ENCODE measurements at places on chromosomes 12 and 14. TPM values are rescaled to one million over a fixed set of nuclear protein-coding genes. Genes with fewer than 3 reads are reported as not detected.

GRCh38 chr14:105710119-105711043 lies 184.0 kb downstream of the TMEM121 start:
- DNase-seq: no peak

DNA sequence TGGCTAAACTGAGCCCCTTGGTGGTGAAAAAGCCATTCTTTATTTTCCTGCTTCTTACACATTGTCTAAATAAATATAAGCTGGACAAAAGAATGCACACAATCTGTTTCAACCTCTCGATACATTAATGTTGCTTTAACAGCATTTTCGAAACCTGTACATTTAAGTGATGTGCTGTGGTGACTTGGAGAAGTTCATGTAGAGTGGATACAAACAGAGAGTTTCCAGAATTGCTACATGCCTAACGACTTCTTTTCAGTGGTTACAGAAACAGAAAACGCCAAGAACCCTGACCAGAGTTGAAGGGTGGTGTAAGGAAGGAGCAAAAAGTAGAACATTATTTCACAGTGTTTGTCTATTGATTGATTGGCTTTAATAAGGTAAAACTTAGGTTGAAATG lies 500.9 kb downstream of the SLC16A7 start:
- DNase-seq: no peak

GRCh38 chr14:24313913-24314312 lies 2.6 kb downstream of the LTB4R start:
- DNase-seq: no peak

ERBB3 gene
- 0.53 TPM for total RNA-seq

SAMD15 gene
- 3.3 TPM for total RNA-seq
